ENCODE measurements at places on chromosomes 2 and 18. TPM values are rescaled to one million over a fixed set of nuclear protein-coding genes. Genes with fewer than 3 reads are reported as not detected.

- no peak for DNase-seq
Observed at GRCh38 chr2:160076241-160076640, 13.8 kb upstream of the PLA2R1 start.

DNA sequence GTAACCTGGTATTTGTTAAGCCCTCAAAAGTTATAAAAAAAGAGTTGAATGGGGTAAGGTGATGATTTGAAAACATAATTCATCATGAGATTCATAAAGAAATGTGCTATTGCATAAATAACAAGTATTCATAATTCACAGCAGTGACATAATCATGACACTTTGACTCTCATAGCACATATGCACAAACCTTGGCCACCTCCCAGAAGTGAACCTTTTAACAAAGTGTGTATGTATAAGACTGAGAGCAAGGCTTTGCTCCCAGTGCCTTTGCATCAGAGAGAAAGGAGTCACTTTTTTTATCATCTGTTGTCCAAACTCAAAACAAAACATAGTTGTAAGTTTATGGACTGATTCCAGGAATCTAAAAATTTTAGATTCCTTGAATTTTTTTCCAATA is 15.0 kb upstream of the HTR2B start:
- no peak for DNase-seq

DNA sequence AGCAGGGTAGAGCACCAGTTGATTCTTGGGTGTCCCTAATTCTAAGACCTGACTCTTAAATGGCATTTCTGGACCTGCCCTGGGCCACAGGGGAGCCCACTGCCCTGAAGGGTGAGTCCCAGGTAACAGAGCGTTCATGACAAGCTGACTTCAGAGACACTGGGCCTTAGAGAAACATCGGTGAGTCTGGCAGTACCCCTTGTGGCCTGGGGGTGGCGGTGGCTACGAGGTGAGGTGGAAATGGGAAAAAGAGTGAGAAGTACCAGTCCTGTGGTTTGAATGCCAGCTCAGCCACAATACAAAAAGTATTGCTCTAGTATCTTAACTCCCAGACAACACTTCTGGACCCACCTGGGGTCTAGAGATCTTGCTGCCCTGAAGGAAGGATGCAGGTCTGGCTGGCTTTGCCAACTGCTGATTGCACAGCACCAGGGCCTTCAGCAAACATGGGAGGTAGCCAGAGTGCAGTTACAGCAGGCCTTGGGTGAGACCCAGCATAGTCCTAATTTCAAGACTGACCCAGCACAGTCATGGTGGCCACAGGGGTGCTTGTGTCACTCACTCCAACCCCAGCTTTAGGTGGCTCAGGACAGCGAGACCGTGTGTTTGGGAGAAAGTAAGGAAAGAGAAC is 44.5 kb downstream of the USP34 start:
- no peak for DNase-seq

- DNase-seq = no peak
Observed at GRCh38 chr2:215260097-215260677, 51.7 kb upstream of the ATIC start.

- DNase-seq = no peak
Observed at GRCh38 chr2:201680743-201681142, 17.7 kb downstream of the MPP4 start.

DNA sequence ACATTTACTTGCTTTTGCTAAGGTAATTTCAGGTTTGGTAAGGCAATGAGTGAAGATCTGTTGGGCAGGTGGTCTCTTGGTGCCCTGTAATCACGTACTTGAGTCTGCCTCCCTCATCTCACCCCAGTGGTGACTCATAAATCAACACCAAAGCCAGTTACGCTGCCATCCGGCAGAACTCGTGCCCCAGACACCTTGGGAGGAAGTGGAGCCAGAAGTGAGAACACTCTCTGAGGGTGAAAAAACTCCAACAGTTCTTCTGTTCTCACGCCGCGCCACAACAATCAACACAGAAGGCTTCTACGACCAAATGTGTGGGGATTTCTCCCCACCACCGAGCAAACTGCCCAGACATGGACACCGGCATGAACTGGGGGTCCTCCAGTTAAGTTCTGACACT is 206.2 kb downstream of the ARL4C start:
- DNase-seq = no peak

DNA sequence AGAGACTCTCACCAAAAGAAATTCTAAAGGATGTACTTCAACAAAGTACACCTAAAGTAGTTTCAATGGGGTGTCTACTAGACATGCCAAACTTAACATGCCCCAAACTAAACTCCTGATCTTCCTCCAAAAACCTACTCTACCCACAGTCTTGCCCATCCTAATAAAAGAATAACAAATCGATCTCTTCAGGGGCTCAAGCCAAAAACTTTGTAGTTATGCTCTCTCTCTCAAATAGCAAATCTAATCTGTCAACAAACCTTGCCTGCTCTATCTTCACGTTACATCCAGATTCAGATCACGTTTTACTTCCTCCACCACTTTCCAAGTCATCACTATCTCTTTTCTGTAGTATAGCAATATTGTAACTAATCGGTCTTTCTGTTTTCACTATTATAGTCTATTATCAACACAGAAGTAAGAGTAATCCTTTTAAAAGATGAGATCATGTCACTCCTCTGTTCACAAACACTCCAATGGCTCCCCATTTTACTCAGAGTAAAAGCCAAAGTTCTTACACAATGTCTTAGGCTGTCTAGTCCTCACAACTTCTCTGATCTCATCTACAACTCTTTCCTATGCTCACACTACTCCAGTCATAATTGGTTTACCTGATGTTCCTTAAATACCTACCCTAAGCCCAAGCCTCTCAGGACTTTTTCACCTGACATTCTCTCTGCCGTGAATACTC is 79.9 kb downstream of the THADA start:
- no peak for DNase-seq

DNA sequence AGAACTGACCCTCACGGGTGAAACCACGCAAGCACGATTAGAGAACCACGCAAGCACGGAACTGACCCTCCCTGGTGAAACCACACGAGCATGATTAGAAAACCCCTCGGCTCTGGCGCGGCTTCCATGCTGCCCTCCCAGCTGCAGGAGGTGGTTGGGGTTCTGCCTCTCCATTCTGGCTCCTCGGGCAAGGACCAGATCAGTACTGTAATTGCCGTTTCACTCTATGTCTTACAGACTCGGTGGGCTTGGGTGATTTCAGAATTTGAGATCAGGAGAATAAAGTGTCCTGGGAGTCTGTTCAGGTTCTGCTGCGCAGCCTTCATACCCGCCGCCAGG is 58.3 kb upstream of the KCNG2 start:
- DNase-seq = no peak

GRCh38 chr18:70622622-70623419 is 334.0 kb downstream of the SOCS6 start:
- no peak for DNase-seq

GRCh38 chr2:238336151-238336550 is 15.8 kb downstream of the TRAF3IP1 start:
- DNase-seq = no peak

- DNase-seq = no peak
Observed at GRCh38 chr2:98804736-98805135, 73.8 kb upstream of the MGAT4A start.

Gene CHAC2
- total RNA-seq = 0.78 TPM

Gene LIPG
- 3.9 TPM for total RNA-seq

Gene CPS1
- 8.7 TPM for total RNA-seq

Gene CNGA3
- total RNA-seq = 0.05 TPM

Gene MBP
- 24.2 TPM for total RNA-seq

Data from ovary (tissue), 10 donors.